ENCODE measurements at places on chromosomes 7 and 10.
A peak's percentile ranks its signal among the peaks of the same experiment; 100 is the strongest.

- no peak for DNase-seq
These were observed 55.5 kb upstream of the CCNJ start for GRCh38 chr10:95987685-95988426.

- no peak for DNase-seq
These were observed 280.2 kb upstream of the HGF start for GRCh38 chr7:82049891-82050533.

DNA sequence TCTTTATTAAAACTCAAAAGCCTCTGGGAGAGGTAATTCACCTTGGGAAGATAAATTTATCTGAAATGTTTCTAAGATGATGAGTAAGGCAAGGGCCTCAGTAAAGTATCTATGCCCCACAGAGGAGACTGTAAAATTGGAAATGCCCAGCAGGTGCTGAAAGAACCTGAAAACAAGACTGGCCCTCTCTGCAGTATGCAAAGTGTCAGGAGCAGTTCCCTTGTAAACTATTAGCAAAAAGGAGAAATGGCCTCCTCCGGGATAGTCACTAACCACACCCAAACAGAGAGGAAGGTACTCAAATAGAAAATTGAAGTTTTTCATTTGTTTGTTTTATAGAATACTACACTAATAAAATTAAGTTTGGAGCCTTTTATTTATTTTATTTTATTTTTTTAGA lies 81.2 kb downstream of the FZD1 start:
- DNase-seq = no peak

- no peak for DNase-seq
These were observed 15.0 kb downstream of the MTURN start for GRCh38 chr7:30149640-30150272.

GRCh38 chr10:119703903-119704508 lies 21.8 kb upstream of the INPP5F start:
- DNase-seq = no peak

DNA sequence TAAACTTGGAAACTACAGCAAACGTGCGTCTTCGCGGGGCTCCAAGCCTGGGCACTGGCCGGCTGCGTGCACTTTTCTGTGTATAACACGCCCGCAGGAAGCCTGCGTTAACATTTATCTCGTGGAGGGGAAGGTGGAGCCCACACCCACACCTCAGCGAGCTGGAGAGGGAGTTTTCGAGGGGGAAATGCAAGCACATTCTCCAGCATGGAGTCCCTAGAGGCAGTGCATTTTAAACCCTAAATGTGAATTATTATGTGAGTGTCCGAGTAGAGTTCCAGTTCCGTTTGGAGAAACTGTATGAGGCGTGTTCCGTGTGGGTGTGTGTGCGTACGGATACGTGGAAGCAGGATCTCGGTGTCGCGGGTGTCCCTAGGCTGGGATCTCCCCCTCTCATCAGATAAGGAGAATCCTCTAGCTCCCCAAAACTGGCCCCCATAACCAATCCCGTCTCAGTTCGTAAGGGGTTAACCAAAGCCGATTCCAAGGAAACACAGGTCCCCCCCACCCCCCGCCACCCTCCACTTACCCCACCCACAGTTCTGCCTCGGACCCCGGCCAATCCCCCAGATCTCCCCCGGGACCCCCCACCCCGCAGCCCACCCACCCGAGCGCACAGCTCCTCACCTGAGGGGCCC lies 403 bp downstream of the CDK6 start:
- DNase-seq = peak; percentile 62

- DNase-seq = no peak
These were observed 204.6 kb downstream of the HDAC9 start for GRCh38 chr7:18700147-18700546.

GRCh38 chr10:74039561-74040145 lies 41.7 kb downstream of the VCL start:
- no peak for DNase-seq

Data from activated T-cell treated with anti-CD3 and anti-CD28 coated beads, Interleukin-2, amount 50 U/mL, for 48 hours (primary cell).